ENCODE measurements at places on chromosomes 3 and 15.

DNA sequence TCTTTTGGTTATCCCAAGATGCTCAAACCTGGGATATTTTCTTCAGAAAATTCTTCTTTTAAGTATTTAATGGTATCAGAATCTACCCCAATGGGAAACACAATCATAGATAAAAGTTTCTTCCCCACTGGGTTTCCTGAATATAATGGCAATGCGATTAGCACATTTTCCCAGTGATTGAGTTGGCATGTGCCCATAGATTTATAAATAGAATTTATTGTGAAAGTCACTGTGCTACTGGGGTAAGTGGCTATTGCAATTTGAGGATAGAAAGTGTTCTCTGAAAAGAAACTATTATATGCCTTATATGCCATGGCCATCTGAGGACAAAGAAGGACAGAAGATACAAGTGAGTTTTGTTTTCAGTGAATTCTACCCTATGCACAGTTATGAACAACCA is 99.0 kb upstream of the RBMS3 start:
- no peak for DNase-seq

- no peak for DNase-seq
Observed at GRCh38 chr3:123667784-123668183, 82.9 kb upstream of the HACD2 start.

GRCh38 chr3:160343132-160343531 is 55.9 kb downstream of the IFT80 start:
- no peak for DNase-seq

GRCh38 chr3:84637272-84637671 is 321.5 kb upstream of the CADM2 start:
- DNase-seq = no peak

DNA sequence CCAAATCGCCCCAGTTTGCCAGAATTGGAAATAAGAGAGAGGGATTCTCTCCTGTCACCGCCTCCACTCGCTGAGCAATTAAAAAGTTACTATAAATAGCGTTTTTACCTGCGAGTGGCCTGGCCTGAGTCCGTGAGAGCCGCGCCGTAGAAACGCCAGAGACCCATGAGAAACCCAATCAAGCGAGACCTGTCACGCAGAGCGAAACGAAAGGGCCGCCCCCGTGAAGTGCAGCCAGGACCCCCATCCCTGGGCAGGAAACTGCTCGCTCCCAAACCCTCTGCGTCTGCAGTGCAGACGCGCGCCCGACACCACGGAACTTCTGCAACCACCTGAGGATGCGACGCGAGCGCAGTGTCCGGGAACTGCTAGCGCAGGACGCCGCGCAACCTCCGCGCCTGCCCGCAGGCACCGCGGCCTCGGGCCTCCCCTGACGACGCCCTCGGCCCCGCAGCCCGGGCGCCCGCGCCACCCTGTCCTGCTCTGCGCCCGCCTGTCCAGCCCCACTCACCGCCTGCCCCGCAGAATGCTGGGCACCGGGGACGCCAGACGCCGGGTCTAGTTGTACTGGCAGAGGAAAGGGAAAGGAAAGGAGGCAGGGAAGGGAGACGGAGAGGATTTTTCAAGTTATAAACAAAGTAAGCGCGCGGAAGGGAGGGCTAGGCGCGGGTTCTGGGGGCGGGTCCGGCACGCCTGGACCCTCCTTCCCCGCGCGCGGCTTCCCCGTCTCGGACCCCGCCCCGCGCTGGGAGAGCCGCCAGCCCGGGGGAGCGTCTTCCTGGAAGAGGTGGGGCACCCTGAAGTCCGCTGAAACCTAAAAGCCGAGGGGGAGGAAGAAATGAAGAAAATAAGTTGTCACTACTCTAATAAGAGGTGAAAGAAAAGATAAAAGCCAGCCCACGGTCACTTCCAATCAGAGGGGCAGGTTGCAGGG is at the start of gene PLSCR4:
Gene PLSCR4, minus strand, starts transcription at position 657 of the 934 bp plus-strand sequence. CDS start 29,034 bp downstream, outside the sequence.
- DNase-seq = peak; percentile 7

DNA sequence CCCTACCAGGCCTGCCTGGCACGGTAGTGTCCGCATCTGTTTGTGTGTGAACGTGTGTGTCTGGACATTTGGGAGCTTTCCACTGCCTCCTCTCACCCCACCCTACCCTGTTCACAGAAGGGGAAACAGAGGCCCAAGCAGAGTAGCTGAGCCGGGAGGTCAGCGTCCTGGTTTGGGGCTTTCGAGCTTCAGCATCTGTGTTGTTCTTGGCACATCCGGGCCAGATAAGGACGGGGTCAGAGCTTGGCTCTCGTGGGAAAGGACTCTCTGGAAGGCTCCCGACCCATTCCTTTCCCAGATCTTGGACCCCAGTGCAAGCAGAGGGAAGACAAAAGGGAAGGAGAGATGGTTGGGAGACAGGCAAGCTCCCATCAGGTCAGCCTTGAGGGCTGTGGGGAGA is 6.3 kb upstream of the PTH1R start:
- DNase-seq = no peak

- DNase-seq = no peak
Observed at GRCh38 chr3:157220883-157221282, 60.9 kb upstream of the CCNL1 start.

DNA sequence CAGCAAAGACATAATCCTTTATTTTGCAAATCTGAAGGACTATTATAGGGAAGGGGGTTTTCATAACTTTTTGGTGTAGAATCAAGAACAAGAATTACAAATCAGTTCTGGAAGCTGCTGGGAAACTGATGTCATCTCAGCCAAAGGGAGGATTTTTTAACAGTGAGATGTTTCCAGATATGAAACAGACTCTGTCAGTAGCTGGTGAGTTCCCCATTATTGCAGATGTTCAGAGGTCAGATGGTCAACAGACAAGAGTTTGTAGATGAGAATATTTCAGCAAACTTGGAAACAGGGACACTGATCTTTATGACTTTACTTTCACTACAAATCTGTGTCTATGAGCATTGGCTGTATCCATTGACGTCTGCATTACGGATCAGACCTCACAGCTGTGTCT is 71.9 kb upstream of the LPP start:
- no peak for DNase-seq

- DNase-seq = no peak
Observed at GRCh38 chr3:111971533-111972130, 7.2 kb upstream of the ABHD10 start.

GRCh38 chr15:58520936-58521292 is 89.1 kb downstream of the LIPC start:
- DNase-seq = no peak

- no peak for DNase-seq
Observed at GRCh38 chr15:67202091-67202490, 52.4 kb downstream of the AAGAB start.

- no peak for DNase-seq
Observed at GRCh38 chr3:112460519-112461195, 38.6 kb downstream of the BTLA start.

- no peak for DNase-seq
Observed at GRCh38 chr3:192818126-192818525, 90.8 kb upstream of the FGF12 start.

DNA sequence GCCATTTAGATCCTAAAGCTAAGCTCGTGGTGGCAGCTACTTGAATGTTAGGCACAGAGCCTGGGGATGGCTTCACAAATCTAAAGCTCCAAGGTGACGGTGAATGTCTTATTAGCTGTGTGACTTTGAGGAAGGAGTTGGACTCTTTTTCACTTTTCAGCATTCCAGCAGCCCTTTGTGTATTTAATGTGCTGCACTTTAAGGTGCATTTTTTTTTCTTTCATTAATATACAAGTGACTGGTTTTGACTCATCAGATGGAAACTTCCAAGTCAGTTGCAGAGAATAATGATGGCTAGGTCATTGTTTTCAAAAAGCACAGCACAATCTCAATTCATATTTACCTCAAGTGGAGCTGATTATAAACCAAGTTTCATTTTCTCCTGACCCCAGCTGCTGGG is 55.8 kb downstream of the TMED3 start:
- no peak for DNase-seq
